ENCODE measurements at places on chromosomes 1 and 21.

DNA sequence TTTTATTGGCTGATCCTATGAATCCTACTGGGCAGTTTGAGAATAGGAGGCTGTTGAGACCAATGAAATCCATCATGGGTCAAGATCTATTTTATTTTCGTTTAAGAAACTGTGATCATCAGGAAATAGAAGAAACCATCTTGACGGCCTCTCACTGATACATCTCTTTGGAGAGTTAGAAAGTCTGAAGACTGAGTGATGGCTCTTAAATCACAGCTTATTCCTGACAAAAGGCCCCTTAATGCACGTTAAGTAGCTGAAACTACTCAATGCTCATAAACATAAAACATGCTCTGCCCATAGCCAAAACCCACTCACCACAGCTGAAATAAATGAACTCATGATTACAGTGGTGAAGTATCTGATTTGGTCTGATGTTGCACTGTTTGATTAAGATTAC lies 784.5 kb upstream of the NEGR1 start:
- no peak for DNase-seq

DNA sequence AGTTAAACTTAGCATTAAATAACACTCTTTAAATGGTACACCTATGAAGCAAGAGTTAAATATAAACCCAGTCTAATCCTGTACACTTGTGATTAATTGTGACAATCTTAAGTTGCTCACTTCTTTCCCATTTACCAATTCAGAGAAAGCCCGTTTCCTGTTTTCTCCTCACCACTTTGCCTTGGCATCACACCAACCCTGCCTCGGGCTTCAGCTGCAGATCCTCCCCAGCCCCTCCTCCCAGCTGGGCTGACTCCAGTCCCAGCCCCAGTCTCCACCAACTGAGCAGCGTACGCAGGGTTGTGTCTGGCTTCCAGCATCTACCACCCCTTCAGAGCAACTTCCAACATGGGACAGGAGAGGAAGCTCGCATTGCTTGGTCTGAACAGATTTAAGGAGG lies 4.1 kb downstream of the PYCR2 start:
- no peak for DNase-seq

DNA sequence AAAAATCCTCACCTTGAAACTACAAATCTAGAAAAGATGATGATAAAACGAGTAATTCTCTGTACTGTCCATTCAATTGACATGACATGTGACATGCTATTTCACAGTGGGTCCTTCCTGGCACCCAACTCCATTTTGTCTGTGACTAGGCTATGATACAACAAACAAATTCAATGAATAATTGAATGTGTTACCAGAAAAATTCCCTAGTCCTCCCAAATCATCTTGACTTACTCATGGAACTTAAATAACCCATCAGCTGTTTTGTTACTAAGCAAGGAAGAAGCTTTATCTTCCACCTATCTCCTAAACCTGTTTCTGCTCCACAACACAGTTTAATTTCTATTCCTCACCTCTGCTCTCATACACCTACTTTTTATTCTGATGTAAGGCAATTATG lies 30.4 kb downstream of the B3GALNT2 start:
- DNase-seq = no peak

- no peak for DNase-seq
Measured at GRCh38 chr1:197394831-197395608, 127.0 kb downstream of the CRB1 start.

DNA sequence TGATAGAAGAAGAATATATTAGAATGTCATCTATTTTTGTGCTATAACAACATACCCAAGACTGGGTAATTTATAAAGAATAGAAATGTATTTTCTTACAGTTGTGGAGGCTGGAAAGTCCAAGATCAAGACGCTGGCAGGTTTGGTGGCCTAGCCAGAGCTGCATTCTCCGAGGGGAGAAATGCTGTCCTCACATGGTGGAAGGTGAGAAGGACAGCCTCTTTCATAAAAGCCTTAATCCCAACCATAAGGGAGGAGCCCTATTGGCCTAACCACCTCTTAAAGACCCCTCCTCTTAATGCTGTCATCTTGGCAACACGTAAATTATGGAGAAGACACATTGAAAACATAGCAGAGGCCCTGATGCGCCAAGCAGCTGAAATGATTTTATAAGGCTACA lies 60.1 kb upstream of the KAZN start:
- no peak for DNase-seq

GRCh38 chr1:232837087-232837486 lies 31.9 kb downstream of the MAP10 start:
- DNase-seq = no peak

GRCh38 chr1:90394247-90394646 lies 322.9 kb downstream of the BARHL2 start:
- DNase-seq = no peak

- no peak for DNase-seq
Measured at GRCh38 chr1:164226977-164227376, 332.0 kb upstream of the PBX1 start.

- DNase-seq = peak; percentile 93
Measured at GRCh38 chr1:42657981-42658876, at the start of gene PPIH. Gene PPIH (plus strand): TSS chr1:42658423. CDS start chr1:42658447, 24 bp downstream.

GRCh38 chr21:34574601-34575529 lies 40.0 kb downstream of the RCAN1 start:
- no peak for DNase-seq
